Muscle of leg (tissue), 16 donors: ENCODE measurements at places on chromosomes 16 and 17. TPM values are rescaled to one million over a fixed set of nuclear protein-coding genes. Genes with fewer than 3 reads are reported as not detected.

The FOXN1 gene
- not detected for total RNA-seq

DNA sequence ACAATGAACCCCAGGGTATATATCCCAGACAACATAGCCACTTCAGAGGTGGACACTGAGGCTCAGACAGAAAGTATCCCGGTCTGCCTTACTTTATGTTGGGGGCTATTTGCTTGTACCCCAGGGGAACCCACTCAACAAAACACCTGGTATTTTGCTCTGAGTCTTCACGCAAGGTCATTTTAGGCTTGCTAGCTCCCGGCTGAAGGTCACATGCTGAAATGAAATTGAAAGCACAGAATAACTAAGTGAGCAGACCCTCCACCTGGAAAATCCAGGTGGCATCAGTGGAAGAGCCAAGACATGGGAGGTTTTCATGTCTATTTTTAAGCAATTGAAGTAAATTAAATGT, 4.1 kb upstream of the KDM8 start:
- H3K27ac ChIP-seq, result no peak overlapping the region
- peaks cover 4% of the 10 kb centered on the region for H3K27me3 ChIP-seq
- H3K36me3 ChIP-seq, result no peaks in the 10 kb centered on the region
- no peak for DNase-seq
- H3K4me3 ChIP-seq, result no peak overlapping the region

DNA sequence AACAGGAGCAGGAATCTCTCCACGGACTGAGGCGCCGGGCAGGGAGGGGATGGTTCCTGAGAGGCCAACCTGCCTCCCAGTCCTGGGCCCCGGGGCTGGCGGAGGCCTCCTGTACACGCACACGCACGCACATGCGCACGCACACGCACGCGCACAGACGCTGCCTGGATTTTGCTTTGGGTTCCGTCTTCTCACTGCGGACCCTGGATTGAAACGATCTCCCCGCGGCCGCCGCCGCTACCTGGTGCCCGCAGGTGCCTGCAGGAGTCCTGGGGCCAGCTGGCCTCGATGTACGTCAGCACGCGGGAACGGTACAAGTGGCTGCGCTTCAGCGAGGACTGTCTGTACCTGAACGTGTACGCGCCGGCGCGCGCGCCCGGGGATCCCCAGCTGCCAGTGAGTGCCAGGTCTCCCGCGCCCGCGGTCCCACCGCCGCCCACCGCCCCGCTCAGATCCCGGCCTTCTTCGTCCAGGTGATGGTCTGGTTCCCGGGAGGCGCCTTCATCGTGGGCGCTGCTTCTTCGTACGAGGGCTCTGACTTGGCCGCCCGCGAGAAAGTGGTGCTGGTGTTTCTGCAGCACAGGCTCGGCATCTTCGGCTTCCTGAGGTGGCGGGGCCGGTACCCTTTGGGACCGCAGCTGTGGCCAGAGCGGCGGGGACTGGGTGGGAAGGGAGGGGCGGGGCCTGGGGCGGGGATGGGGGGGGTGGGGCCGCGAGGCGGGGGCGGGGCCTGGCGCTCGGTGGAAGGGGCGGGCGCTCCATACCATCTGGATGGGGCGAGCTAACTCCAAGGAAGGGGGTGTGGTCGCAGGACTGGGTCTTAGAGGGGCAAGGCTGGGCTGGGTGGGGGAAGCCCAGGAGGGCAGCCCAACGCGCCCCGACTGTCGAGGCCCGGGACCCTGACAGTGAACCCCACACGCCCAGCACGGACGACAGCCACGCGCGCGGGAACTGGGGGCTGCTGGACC, 12.3 kb downstream of the CES4A start:
- no peak overlapping the region for H3K27ac ChIP-seq
- peaks cover 2% of the 10 kb centered on the region for H3K36me3 ChIP-seq
- peaks cover 17% of the 10 kb centered on the region for H3K27me3 ChIP-seq

The SLC47A2 gene
- not detected for total RNA-seq

DNA sequence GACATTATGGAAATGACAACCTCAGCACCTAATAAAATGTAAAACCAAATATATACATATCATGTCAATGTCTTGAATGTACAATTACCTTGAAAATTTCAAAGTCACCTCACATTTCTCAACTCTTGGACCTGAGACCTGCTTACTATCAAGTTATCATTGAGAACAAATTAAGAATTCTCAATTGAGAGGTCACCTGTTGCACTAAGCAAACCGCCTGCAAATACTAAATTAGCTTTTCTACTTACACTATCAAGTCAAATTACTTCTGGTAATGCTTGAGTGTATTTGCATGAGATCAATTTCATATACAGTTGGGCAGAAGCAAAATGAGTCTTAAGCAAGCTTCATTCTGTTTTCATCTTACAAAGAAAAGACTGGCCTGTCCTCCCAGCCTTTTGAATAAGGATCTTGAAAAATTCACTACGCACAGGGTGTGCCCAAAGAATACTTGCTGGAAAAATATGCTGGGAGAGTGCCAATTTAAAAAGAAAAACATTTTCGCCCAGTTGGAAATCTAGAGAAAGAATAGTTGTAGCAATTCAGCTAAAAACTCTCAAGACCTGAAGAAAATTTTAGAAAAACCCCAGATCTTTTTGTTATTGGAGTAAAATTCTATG, 35.7 kb downstream of the KANSL1 start:
- H3K36me3 ChIP-seq, result no peaks in the 10 kb centered on the region
- DNase-seq, result peak; percentile 87
- H3K4me3 ChIP-seq, result no peak overlapping the region

GRCh38 chr17:28072936-28073533, 30.6 kb downstream of the NLK start:
- H3K4me1 ChIP-seq, result no peaks in the 10 kb centered on the region
- no peaks in the 10 kb centered on the region for H3K36me3 ChIP-seq
- H3K4me3 ChIP-seq, result no peak overlapping the region
- H3K27ac ChIP-seq, result no peak overlapping the region
- no peak for DNase-seq
- H3K27me3 ChIP-seq, result no peaks in the 10 kb centered on the region
